ENCODE measurements at places on chromosomes 3 and 15.

DNA sequence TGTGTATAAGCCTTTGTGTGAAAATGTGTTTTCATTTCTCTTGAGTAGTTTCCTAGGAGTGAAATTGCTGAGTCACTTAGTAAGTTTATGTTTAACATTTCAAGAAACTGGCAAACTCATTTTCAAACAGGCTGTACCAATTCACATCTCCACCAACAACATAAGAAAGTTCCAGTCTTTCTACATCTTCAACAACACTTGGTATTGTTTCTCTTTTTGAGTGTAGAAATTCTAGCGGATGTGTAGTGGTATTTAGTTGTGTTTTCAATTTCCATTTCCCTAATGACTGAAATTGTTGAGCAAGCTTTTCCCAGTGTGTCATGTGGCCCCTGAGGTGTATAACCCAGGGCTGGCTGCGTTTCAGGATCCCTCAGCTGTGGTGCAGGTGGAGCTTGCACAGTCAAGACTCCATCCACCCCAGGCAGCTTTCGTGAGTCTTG, 258.5 kb downstream of the PDCD6IP start:
- no peak for DNase-seq

DNA sequence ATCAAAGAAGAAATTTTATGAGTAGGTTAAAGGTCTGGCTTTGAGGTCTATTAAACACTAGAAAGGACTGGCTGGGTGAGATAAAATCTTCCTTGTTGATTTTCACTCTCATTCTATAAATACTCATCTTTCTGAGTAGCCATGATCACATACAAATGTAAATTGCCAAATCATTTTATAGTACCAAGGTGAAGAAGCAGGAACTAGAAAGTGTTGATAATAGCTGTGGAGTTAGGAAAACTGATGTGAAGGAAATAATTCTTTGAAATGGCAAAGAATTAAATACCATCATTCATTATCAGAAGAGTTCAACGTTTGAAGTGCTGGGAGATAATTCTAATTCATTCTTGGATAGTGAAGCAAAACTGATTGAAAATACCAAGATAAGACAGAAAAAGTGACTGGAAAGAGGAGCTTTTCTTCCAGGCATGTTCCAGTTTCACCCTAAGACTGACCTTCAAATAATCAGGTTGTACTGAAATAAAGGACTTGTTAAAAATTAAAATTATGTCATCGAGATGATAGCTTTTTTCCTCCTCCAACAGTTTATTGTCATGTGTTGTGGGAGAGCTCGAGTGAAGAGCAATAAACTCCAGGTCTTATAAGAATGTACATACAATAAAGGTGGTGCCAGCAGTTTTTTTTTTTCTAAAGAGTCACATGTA, 17.4 kb downstream of the THBS1 start:
- no peak for DNase-seq

GRCh38 chr15:52288051-52288942, 7.3 kb downstream of the MYO5C start:
- no peak for DNase-seq

DNA sequence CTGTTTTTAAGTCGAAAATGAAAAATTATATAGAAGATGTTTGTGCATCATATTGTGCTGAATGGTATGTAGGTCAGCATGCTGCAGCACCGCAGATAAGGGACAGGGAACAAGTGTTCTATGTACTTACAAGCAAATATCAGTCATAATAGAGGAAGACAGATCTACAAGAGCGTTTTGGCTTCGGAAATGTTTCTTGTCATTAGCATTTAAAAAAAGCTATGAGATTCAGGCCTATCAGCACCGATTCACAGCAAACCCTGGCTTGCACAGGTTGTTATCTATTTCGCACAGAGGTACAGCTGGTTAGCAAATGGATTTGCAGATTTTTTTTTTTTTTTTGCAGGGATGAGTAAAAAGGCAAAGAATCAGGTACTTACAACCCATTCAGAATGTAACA, 204.2 kb upstream of the TBC1D5 start:
- no peak for DNase-seq

DNA sequence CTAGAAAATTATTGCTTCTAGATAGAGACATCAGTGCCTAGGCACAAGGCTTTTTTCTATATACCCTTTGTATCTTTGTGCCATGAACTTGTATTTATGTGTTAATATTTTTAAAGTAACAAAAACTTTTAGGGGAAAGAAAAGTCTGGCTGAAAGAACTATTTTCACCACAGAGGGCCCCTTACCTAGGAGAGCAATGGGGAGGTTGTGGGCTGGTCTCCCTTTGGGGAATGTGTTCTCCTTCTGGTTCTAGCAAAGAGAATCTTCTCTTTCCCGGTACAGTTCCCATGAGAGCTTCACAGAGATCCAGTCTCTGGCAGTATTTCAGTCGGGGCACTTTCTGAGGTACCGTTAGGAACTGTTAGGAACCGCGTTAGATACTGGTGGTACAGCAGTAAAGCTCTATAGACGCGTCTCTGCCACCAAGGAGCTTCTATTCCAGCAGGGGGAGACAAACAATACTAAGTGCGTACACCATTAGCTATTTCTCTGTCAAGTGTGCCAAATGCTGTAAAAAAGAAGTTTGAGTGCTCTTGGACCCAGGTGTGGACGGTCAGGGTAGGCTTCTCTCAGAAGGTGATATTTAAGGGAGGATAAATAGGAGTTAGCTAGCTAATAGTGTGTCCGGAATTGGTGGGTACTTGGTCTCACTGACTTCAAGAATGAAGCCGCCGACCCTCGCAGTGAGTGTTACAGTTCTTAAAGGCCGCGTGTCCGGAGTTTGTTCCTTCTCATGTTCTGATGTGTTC, 4.6 kb upstream of the EPB42 start:
- peak; percentile 81 for DNase-seq

DNA sequence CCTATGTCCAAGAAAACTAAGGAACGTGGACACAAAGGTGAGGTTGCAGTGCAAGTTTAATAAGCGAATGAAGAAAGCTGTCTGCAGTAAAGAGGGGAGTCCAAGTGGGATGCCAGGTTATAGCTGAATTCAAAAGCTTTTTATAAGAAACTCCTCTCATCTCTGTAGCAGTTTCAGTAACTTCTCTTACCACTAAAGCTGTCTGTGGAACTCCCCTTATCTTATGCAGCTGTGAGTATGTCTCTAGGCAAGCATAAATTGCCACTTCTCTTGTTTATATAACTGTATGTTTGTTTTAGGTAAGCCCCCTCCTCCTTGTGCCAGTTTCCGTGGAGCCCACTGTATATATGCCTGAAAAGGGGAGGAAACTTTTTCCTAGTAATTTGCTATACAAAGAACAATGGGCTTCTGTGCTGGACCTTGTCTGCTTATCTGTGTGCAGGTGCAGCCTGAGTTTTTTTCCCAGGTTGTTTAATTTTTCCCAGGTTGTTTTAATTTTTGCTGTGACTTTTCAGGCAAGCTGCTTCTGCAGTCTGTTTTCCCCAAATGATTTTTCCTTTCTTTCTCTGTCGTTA, 875.1 kb upstream of the EPHA6 start:
- DNase-seq = no peak

DNA sequence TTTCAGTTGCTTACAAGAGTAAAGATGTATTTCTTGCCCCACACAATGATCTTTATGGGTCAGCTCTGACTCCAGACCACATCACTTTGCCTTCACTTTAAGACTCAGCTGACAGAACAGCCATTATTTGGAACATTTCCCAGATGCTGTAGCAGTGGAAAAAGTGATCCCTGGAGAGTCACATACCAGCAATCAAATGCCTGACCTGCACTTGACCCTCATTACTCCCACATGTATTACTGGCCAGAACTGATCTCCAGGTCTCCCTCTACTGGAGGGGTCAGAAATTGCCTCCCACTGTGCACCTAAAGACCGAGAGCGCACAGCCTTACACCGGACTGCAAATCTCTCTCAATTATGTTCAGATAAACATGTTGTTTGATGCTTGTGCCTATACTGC, 88.6 kb upstream of the ZNF385D start:
- DNase-seq = peak; percentile 47

- no peak for DNase-seq
Observed at GRCh38 chr3:14280326-14280725, 101.7 kb downstream of the LSM3 start.

DNA sequence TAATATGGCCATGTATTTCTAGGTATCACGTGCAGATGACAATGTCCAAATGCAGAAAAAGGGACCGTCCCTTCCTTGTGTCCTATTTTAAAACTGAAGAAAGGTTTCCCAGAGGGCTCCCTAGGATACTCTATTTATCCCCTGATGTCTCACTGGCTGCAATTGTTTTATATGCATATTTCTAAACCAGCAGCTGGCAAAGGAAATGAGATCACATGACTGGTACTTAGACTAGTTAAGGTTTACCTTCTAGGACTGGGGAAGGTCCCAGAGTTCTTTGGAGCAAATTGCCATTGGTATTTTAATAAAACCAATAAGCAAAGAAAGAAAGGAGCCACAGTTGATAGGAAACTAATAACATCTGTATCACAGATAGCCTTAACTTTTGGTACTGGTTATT, 29.5 kb downstream of the GTF2E1 start:
- DNase-seq = no peak

DNA sequence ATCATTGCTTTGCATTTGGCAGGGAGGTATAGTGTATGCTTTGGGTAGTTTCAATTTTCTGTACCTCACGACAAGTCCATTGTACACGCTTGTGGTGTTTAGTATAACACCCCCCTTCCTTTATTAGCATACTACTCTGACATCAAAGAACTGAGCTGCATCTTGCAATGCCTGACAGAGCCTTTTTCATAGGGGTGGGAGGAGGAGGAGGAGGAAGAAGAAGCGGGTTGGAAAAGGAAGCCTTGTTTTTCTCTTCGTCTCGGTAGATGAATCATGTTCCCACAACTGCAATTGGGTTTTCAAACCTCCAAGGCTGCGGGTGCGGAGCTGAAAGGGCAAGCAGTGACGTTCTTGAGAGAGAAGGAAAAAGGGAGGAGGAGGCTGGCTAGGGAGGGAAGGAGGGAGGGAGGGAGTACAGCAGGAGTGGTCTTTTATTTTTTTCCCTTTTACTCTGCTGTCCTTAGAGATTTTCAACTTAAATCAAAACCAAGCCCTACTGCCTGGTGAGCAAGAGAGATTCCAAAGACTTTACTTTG, 175.7 kb downstream of the KLHL25 start:
- peak; percentile 93 for DNase-seq

GRCh38 chr15:42375252-42375651, 16.0 kb downstream of the CAPN3 start:
- no peak for DNase-seq

GRCh38 chr3:24440760-24441464, 53.7 kb downstream of the THRB start:
- no peak for DNase-seq

- DNase-seq = no peak
Observed at GRCh38 chr3:106007512-106007911, 138.7 kb upstream of the CBLB start.

- no peak for DNase-seq
Observed at GRCh38 chr15:65978110-65978509, 108.8 kb downstream of the RAB11A start.

GRCh38 chr3:133674290-133674919, 12.7 kb upstream of the TOPBP1 start:
- DNase-seq = no peak

DNA sequence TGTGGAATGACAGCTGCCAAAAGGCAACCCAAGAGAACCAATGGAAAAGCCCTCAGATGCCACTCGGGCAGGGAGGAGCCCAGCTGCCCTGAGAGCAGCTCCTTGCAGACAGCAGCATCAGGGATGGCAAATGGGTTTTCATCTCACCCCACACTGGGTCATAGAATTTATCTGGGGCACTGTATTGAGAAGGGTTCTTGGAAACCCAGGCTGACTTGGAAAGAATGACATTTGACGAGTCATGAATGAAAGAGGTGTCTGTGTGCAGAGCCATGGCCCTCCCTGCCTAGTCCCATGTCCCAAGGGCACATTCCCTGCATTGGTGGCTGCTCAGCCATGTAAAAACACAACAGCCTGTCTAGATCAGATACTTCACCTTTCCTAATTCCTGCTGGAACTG, 157.9 kb upstream of the BHLHE40 start:
- no peak for DNase-seq

DNA sequence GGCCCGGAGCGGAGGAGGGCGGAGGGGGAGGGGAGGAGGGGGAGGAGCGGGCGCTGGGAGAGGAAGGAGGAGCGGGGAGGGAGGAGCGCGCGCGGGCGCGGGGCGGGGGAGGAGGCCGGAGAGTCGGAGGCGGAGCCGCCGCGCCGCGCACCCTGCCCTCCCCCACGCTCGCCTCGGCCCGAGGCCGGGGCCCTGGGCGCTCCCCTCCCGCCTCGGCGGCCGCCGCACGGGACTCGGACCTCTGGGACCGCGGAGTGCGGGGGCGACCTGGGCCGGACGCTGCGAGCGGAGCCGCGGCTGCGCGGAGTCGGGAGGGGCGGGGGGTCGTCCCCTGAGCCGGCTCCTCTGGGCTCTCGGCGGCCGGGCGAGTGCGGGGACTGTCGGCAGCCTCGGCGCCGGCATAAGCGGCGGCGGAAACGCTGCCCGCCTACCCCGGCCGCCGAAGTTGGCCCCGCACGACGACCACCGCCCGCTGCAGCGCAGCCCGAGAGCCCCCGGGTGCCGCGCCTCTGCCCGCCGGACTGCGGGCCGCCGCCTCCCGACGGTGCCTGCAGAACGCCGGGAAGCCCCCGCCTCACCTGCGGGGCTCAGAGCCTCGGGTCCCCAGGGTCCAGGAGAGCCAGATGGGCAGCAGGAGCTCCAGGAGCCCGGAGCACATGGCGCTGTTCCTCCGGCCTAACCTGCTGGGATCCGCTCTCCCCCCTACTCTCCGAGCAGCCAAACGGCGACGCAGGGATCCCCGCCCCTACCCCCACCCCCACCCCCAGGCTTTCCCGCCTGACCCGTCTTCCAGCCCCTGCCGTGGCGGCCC, 406 bp upstream of the GABRB3 start:
- DNase-seq = peak; percentile 65

GRCh38 chr3:42749753-42750231, 23.3 kb downstream of the CCDC13 start:
- peak; percentile 36 for DNase-seq

DNA sequence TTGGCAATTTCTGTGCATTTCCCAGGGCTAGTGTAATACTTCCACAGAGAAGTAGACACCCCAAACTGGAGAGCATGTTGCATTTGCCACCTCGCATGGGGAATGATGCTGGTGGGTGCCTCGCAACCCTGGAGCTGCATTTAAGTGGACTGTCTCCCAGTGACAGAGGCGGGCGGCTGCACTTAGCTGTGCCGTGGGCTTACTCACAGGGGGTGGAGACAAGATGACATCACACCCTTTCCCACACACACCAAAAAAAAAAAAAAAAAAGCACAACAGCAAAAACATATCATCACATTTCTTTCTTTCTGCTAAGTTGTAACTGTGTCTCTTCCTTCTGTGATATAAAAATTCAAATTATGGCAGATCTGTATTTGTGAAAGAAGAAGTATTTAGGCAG, at the start of gene ABI3BP:
Gene ABI3BP (minus strand): TSS at position 113 of the 400 bp plus-strand sequence. CDS start 37 bp downstream, at position 76.
- DNase-seq = peak; percentile 23

GRCh38 chr3:145906755-145907154, 254.2 kb downstream of the PLOD2 start:
- no peak for DNase-seq

Data from SK-MEL-5 (cell line).